ENCODE measurements at places on chromosomes 1 and 21.

GRCh38 chr1:47249755-47250154, 17.7 kb upstream of the TAL1 start:
- DNase-seq, result no peak

DNA sequence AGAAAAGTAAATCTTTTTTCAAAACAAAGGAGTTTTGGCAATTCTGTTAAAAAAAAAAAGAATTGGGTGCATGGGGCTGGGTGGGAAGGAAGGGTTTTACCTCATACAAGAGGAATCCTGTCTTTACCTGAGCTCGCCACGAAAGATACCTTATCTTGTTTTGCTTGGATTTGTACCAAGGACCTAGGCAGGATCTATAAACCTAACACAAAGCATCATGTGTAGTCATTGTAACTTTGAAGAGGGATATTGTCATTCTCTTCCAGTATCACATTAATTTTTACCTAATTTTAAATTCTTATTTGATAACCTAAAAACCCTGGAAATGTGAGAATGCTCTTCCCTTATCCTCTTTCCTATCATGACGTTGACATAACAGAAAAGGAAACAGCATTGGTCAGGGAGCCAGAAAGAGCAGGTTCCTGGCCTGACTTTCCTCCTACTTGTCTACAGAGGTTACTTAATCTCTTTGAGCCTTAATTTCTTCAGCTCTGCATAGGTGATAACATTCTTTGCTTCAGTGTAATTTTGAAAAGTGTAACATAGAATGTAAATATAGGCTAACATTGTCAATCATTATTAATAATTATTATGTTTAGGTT, 4.0 kb upstream of the LAMC1 start:
- no peak for DNase-seq

DNA sequence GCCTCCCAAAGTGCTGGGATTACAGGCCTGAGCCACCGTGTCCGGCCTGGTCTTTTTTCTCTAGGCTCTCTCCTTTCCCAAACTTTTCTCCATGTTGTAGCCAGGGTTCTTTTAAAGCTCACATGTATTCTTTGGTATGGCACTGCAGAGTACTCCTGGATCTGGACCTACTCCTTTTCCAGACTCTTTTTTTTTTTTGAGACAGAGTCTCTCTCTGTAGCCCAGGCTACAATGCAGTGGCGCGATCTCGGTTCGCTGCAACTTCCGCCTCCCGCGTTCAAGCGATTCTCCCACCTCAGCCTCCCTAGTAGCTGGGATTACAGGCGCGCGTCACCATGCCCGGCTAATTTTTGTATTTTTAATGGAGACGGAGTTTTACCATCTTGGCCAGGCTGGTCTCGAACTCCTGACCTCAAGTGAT, 602 bp upstream of the MED18 start:
- peak; percentile 66 for DNase-seq

- DNase-seq, result no peak
These were observed 339.3 kb downstream of the PAPPA2 start for GRCh38 chr1:176802316-176802715.

DNA sequence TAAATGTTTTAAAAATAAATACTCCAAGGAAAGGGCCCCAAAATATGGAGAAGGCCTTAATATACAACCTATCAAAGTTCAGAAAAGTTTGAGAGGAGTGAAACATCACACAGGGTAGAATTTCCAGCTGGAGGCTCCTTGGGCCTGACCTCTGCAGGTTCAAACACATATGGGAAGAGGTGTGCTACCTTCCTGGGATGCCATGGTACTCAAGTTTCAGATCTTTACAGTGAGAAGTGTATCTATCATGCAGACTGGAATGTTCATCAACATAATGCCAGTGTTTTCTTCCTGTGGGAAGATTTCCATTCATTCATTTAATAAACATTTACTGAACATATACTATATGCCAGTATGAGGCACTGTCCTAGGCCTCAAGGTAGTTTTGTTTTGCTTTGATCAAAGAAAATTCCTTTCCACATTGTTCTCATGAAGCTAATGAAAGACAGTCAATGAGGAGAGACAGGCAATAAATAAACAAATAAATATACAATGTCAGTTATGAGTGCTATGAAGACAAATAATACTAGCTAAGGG, 14.6 kb upstream of the ADAR start:
- no peak for DNase-seq

Data from activated effector memory CD4-positive, alpha-beta T cell treated with anti-CD3 and anti-CD28 coated beads, Interleukin-2, amount 50 U/mL, for 16 hours (primary cell).